ENCODE measurements at places on chromosomes 1 and 21.

GRCh38 chr1:184300446-184300845 is 86.4 kb upstream of the C1orf21 start:
- DNase-seq, result peak; percentile 62

- DNase-seq, result no peak
Observed at GRCh38 chr1:111446546-111446945, 2.5 kb downstream of the WDR77 start.

DNA sequence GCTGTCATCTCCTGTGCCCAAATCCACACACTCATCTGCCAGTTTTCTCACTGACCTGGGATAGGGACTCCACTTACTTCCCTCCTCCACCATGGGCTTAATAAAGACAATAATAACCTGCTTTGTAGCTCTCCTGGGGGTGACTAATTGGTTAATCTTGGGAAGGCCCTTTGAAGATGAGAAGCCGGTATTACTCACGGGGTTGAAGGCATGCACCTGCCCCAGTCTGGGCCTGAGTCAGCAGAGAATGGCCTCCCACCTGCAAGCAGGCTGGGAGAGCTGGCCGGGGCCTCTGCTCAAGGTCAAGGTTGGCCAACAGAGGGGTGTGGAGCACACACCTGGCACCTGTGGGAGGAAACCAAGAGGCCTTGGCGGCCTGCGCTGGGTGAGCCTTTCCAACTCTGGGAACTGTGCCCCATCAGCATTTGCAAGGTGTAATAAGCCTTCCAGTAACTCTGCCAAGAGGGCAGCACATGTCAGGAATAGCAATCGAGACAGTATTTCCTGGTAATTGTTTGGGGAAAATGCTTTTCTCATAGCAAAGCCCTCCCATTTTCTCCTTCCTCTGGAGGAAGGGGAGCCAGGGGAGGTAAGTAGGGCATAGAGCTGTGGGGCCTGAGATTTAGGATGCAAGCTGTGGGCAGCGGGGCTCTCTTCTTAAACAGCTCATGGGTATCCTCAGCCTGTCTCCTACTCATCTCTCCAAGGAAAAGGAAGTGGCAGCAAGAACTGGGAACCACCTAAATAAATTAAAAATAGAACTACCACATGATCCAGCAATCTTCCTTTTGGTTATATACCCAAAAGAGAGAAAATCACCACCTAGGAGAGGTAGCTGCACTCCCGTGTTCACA is 49.0 kb downstream of the TOMM20 start:
- no peak for DNase-seq

DNA sequence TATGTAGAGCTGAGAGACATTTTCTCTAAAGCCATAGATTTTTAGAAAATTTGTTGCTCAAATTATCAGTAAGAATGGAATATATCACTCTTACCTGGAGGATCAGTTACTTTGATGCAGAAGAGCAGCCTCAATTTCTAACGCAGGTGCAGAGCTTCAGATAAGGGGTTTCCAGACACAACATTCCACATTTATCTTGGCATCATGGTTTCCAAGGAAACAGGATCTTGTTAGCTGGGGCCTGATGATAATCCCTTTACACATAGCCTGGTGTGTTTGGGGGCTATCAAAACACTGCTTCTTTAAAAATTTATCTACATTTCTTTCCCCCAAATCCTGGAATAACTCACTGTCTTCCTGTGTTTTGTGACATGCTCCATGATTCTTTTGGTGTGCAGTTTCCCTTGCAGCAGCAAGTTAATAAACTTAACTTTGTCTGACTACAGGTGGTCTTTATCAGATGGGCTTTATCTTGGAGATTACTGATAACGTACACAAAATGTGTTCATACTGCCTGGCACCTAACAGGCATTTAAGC is 2.7 kb upstream of the STX12 start:
- DNase-seq, result no peak

DNA sequence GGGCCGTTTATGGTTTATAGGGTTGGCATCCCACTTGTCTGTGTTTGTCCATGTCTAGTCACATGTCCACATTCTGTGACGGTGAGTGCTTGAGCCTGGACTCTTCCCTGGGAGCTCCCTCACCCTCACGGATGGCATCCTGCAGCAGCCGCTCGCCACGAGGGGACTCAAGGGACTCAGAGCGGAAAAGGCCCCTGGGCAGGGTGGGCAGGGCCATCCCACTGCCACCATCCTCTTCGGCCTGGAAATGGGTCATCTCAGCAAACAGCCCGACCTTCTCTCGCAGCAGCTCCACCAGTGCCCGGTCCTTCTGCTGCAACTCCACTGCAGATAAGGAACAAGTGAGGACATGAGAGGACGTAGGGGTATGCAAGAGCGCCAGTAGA is 11.1 kb downstream of the RXFP4 start:
- DNase-seq, result no peak

DNA sequence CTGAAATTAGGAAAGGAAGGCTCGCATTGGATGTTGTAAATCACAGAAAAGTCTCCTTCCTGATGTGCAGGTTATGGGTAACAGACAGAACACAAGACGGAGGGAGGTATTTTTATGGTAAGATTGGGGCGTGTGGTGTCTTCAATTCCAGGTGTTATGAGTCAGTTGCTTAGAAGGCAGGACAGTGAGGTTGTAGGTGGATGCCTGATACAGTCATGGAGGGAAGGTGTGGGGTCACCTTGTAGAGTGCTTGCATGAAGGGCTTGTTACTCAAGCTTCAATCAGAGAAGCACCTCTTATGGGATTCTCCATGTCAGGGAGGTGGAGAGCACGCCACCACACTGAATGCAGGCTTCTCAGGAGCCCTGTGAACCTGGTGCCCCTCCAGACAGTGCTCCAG is 63.1 kb downstream of the C1orf21 start:
- no peak for DNase-seq

- DNase-seq, result no peak
Observed at GRCh38 chr1:6509919-6510291, 18.4 kb upstream of the PLEKHG5 start.

- DNase-seq, result peak; percentile 94
Observed at GRCh38 chr1:77394166-77394565, 112.3 kb downstream of the AK5 start.

DNA sequence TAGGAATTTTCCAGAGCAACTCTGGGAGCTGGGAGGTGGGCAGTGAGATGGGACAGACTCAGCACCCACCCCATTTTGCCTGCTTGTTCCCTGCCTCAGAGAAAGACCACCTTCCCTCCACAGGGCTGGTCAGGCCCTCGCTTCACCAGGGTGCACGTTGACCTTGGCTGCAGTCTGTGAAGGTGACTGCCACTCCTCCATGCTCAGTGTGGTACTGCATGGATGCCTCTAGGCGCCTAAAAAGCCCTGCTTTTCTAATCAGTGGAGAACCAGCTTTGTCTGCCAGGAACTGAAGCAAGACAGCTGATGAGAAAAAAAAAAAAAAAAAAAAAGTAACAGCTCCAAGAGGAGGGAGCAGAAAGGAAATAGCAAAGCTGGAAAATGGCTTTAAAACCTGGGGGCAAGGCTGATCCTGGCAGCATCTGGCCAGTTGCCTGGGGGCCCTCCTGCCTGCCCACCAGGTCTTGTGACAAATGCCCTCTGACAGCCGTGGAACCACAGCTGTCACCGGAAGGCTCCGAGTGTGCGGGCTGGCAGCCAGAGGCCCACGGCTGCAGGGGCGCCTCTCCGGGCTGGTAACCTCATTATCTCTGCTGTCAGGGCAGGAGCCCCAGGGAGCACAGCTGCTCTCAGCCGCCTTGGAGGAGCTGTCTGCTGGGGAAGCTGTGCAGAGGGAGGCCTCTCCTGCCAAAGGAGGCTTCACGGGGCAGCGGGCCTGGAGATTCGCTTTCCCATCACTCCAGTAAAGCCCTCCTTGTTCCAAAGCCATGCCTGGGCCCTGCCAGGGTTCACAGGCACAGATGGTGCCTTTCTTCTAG is 13.7 kb downstream of the KIAA1614 start:
- peak; percentile 16 for DNase-seq

GRCh38 chr1:222899471-222899870 is 84.6 kb downstream of the DISP1 start:
- DNase-seq, result no peak

DNA sequence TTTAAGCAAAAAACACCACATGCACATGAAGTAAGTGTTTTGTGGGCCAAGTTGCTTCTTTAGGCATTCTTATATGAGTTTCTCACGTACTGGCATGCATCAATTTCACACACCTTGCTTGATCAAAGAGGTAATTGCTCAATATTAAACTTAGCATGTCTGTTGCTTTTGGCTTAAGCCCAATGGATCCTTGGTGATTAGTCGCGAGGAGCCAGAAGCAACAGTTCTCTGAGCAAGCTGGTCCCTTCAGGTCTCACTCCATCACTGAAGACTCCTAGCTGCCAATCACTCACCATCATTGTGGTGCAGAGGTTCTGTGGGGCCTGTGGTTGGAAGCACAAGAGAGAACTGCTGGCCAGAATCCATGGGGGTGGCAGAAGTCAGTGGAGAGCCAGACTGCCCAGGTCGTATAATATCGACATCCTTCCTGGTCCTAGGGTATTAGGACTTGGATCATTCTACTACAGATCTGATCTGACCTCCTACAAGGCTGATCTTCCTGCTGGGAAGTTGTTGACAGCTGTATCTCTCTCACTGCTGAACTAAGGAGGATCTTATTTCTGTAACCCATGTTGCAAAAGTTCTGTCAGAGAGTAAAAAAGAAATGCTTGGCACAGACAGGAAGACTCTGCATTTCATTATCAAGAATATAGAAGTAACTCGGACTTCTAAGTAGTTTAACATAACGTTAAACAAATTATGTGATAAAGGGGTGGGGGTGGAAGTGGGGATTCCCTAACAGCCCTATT is 140.5 kb downstream of the NTPCR start:
- DNase-seq, result no peak

- DNase-seq, result peak; percentile 74
Observed at GRCh38 chr1:98702976-98703375, 41.5 kb downstream of the SNX7 start.

- DNase-seq, result peak; percentile 82
Observed at GRCh38 chr1:40824591-40825434, 37.4 kb downstream of the CITED4 start.

- no peak for DNase-seq
Observed at GRCh38 chr1:107363154-107363553, 222.3 kb downstream of the NTNG1 start.

GRCh38 chr21:36089946-36090345 is 20.1 kb downstream of the CBR1 start:
- DNase-seq, result no peak

- no peak for DNase-seq
Observed at GRCh38 chr1:22101995-22102394, 40.9 kb downstream of the WNT4 start.

- peak; percentile 31 for DNase-seq
Observed at GRCh38 chr1:109498161-109498801, 4.4 kb downstream of the CYB561D1 start.

- DNase-seq, result peak; percentile 72
Observed at GRCh38 chr1:173208146-173208545, 1.0 kb upstream of the TNFSF4 start.

DNA sequence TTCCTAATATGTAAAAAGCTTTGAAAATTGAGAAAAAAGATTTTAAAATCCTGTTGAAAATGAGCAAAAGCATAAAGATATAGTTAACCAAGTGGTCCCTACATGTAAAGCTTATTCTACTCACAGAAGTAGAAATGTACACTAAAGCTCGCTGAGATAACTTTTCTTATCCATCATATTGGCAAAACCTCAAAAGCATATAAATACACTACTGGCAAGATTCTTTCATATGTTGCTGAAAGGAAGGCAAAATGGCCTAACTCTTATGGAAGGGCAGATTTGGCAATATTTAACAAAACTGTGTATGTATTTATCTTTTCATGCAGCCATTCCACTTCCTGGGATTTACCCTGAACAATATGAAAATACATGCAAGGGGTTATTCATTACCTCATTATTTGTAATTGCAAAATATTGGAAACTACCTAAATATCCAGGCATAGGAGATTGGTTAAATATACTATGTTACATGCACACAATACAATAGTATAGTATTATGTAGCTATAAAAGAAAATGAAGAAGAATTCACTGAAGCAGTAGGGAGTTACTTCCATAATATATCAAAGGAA is 43.2 kb upstream of the LYPLAL1 start:
- DNase-seq, result no peak

- DNase-seq, result peak; percentile 63
Observed at GRCh38 chr1:22428672-22429071, 23.0 kb upstream of the ZBTB40 start.

- no peak for DNase-seq
Observed at GRCh38 chr1:47675047-47675675, 237.3 kb downstream of the FOXD2 start.

GRCh38 chr1:64229307-64229706 is 25.9 kb downstream of the UBE2U start:
- DNase-seq, result no peak

- DNase-seq, result no peak
Observed at GRCh38 chr1:116408803-116409720, 36.0 kb downstream of the ATP1A1 start.

DNA sequence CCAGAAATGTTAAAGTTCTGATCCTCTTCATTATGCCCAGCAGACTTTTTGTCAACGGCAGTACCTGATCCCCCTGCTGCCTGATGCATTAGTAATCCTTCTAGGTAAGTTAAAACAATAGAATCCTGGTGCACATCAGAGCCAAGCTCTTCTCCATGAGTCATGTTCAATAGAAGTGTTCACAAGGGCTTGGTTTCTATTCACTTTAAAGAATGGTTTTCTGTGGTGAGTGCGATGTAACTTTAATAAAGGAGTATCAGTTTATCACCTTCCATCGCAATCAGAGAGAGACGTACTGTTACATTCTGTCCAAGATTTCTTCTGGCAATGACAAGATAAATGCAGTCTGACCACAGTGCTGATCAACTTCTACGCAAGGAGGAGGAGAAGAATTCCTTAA is 96.8 kb downstream of the NRIP1 start:
- DNase-seq, result no peak

DNA sequence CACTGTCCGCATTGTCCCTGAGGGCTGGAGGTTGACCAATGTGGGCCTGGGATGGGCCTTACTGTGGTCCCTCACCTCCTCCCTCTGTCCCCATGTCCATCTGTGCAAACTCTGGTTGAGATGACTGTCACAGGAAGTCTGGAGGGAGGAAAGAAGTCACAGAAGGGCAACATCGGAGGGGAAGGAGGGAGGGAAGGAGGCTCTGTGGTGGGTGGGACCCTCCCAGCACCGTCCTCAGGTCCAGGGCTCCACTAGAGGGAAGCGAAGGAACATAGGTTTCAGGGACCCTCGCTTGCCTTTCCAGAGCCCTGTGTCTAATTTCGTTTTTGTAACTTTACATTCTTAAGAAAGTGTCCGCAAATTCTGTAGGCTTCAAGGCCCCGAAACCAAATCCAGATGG is 111.3 kb upstream of the SLC44A3 start:
- DNase-seq, result no peak

- peak; percentile 1 for DNase-seq
Observed at GRCh38 chr1:153217212-153217611, at the start of gene PRR9. Gene PRR9, plus strand, starts transcription at chr1:153217584. Its CDS starts 561 bp downstream, at chr1:153218145.

- no peak for DNase-seq
Observed at GRCh38 chr1:24118410-24119242, 6.7 kb upstream of the MYOM3 start.

Data from fibroblast of skin of back (primary cell).